ENCODE measurements at places on chromosomes 7 and 10.

DNA sequence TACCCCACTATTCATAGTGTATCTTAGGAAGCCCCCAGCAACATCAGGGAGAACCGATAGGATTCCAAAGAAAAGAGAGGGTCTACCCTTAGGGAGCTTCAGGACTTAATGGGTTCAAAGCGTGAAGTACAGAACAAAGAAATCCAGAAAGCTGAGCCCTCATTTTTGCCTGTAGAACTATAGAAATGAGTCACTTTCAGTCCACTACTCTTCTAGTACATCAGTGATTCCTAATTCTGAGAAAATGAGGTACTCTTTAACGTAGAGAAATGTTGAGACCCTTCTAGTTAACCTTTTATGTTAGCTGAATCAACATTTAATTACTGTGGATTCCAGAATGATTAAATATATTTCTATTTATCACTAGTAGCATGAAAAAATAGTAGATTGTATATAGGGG lies 1.8 kb downstream of the TDRD1 start:
- DNase-seq: no peak

GRCh38 chr7:158411232-158411950 lies 176.2 kb downstream of the PTPRN2 start:
- no peak for DNase-seq

- DNase-seq: no peak
These were observed 154.0 kb downstream of the CCDC3 start for GRCh38 chr10:12847361-12847975.

- no peak for DNase-seq
These were observed 19.9 kb downstream of the FAM241B start for GRCh38 chr10:69649786-69650550.

GRCh38 chr10:61119573-61119972 lies 175.6 kb upstream of the RHOBTB1 start:
- DNase-seq: no peak

GRCh38 chr7:110522761-110523200 lies 568.1 kb upstream of the LRRN3 start:
- no peak for DNase-seq

DNA sequence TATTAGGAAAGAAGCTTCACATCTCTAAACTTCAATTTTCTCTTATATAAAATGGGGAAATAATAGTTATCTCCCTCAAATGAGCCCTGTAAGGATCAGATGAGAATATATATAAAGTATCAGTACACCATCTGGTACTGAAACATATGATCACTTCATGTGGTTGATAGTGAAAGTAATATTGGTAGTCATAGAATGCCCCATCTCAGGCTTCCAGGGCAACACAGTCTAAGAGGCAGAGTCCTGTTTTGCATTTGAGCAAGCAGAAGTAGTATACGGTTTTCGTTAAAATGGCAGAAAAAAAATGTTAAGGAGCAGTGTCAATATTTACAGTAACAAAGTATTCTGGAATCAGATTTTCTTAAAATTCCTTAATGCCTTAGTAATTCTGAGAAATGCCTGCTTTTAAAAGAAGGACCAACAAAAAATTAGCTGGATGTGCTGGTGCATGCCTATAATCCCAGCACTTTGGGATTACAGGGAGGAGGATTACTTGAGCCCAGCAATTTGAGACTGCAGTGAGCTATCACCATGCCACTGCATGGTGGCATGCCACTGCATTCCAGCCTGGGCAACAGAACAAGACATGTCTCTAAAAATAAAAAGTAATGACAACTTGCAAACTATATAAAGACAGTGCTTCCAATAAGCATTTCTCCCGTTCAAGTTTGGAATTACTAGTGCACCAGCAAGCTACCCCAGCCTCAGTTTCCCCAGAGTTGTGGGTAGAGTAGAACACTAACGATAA lies 19.8 kb downstream of the KBTBD2 start:
- no peak for DNase-seq

DNA sequence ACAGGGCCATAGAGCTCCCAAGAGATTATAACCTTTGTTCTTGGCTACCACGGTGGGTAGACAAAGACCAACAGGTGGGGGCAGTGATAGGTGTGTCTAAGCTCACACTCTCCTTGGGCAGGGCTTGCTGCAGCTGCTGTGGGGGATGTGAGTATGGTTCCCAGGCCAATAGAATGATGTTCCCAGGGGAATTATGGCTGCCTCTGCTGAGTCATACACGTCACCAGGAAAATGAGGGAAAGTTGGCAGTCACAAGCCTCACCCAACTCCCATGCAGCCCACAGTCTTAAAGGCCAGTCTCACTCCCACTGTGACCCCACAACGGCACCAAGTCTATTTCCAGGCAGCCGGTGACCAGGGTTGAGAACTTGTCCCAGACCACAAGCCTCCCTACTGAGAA lies 453.4 kb upstream of the PODXL start:
- no peak for DNase-seq

DNA sequence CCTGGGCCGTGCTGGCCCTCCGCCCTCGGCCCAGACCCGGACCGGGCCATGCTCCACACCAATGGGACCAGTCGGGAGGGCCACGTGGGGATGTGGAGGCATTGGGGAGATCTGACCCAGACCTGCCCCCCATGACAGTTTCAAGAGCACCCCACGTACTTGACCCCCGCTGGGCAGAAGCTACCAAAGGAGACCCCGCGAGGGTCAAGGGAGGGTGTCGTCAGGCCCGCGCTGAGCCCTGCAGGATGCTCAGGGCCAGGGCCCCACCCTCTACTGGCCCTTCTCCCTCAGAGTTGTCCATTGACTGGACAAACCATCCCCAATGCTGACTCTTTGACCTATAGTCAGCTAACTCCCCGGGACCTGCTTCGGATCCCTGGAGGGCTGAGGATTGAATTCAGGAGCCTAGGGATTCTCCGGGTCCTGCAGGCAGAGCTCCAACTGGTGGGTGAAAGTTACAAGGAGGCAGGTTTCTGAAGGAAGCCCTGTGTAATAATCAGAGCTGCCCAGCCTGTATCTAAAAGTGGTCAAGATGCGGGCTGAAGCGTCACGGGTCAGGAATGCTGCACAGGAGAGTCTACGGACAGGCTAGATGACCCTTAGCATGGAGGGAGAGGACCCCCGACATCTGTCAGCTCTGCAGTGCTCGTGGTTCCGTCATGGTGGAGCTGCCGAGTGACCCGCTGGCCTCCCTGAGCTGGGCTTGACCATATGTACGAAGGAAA lies 498 bp upstream of the CALHM2 start:
- no peak for DNase-seq

GRCh38 chr7:117961235-117961634 lies 88.0 kb upstream of the CTTNBP2 start:
- no peak for DNase-seq

DNA sequence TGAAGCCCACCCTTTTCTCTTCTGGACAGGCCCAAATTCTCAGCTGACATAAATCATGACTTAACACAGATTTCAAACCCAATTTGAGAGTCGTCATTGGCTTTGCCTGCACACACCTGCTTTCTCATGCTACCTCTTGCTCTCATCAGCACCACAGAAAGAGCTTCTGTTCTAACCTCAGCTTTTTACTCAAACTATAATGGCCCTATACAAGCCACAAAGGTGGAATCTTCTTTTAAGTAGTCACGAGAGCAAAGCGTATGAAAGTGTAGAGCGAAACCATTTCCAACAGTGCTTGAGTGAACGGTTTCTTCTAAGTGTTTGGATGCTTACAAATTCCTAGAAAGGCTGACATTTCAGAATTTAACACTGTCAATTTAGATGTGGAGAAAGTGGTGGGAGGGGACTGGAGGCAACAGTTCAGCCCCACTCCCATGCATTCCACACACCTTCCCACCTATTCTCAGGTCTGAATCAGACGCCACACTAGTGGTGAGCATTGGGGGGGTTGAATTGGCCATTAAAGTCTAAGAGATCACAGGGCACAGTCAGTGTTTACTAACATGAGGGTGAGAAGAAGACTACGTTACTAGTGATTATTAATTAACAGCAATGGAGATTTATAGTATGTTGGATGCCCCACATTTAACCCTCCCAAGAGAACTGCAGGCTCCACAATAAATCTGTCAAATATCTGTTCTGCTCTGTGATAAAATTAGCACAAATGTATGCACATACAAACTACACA lies 114.0 kb downstream of the PRKCQ start:
- no peak for DNase-seq

GRCh38 chr7:73779517-73779916 lies 9.4 kb upstream of the CLDN3 start:
- DNase-seq: no peak

Data from naive thymus-derived CD8-positive, alpha-beta T cell (primary cell).